ENCODE measurements at places on chromosomes 4 and X.

GRCh38 chrX:3638280-3638873 is 75.1 kb downstream of the PRKX start:
- DNase-seq = peak; percentile 0

GRCh38 chr4:59936566-59936965 is 1263.6 kb upstream of the ADGRL3 start:
- peak; percentile 34 for DNase-seq

GRCh38 chrX:107514944-107515343 is 65.5 kb downstream of the FRMPD3 start:
- DNase-seq = no peak

- no peak for DNase-seq
Measured at GRCh38 chr4:915041-915474, 17.1 kb downstream of the GAK start.

GRCh38 chrX:9642270-9642995 is 123.2 kb downstream of the GPR143 start:
- no peak for DNase-seq

GRCh38 chr4:186169333-186169944 is 21.9 kb upstream of the CYP4V2 start:
- no peak for DNase-seq

DNA sequence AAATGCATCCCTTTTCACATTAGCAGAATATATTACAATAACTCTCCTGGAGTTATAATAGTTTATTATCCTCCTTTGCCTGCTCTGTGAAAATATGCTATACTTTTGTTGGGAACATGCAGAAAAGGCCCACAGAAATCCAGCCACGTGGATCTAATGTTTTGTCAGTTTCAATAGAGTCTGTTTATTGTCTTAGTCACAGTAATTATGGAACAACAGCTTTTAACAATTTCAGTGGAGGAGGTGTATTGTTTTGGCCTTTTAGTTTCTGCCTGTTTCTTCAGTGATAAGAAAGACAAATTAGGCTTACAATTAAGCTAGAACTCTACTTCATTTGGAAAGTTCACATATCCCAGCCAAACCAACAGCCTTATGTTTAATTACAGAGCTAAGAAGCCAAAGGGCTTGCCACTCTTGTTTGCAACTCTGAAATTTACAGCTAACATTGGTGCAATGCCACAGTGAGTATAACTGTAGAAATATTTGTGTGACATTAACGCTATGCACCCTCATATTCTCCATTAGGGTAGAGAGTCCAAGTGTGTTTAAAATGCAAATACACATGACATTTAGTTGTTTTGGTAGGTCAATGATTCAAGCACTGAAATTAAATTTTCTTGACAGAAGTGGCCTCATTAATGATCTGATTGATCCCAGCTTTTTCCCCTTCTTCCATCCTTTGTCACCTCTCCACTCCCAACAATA is 175.8 kb downstream of the USP46 start:
- no peak for DNase-seq

GRCh38 chr4:95317085-95317793 is 231.5 kb downstream of the UNC5C start:
- DNase-seq = no peak

GRCh38 chr4:140344621-140345020 is 28.8 kb upstream of the SCOC start:
- no peak for DNase-seq

DNA sequence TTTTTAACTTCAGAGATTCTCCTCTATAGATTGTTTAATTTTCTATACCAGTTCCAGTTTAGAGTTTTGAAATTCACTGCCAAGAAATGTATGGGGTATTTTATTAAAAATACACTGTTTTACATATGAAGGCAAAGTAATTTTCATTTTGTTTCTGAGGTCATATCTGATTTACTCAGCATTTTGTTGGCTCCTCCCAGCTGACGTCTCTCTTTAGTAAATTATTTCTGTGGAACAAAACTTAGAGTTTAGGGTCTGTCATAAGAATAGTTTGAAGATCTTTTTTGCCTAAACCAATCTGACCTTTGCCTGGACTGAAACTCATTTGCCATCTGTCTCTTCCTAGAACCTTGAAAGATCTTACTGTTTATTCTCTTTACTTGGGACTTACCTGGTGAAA is 16.9 kb downstream of the FNIP2 start:
- no peak for DNase-seq

GRCh38 chr4:105191621-105192210 is 45.0 kb downstream of the TET2 start:
- DNase-seq = no peak

DNA sequence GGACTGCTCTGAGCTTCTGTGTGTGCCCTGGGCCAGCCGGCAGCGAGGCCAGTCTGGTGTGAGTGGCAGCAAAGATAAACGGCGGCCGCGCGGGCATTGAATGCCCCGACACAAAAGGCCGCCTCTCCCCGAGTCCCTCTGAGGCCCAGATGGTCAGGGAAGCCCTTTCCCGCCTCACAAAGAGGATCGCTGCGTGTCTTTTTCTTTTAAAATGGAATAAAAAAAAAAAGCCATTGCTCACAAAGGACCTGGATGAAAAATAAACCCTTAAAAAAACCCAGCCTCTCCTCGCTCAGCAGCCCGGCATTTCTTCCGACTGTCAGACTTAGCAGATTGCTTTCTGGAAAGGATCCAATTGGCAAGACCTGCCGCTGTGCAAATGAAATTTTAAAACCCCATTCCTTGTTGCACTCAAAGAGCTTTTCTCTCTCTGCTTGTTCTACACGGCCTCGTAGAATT is 578.7 kb downstream of the BCOR start:
- DNase-seq = no peak

DNA sequence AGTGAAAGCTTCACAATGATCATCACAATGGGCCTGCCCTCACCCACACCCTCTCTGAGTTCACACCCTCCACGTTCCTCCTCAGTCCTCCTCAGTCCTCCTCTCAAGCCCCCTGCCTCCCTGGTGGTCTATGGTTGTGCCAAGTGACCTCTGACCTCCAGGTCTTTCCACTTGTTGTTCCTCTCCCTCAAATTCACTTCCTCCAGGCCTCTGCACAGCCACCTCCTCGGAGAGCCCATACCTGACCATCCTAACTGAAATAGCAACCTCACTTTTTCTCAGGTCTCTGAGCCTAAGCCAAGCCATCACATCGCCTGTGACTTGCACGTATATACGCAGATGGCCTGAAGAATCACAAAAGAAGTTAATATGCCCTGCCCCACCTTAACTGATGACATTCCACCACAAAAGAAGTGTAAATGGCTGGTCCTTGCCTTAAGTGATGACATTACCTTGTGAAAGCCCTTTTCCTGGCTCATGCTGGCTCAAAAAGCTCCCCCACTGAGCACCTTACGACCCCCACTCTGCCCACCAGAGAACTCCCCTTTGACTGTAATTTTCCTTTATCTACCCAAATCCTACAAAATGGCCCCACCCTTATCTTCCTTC is 293.4 kb upstream of the TENM3 start:
- no peak for DNase-seq

DNA sequence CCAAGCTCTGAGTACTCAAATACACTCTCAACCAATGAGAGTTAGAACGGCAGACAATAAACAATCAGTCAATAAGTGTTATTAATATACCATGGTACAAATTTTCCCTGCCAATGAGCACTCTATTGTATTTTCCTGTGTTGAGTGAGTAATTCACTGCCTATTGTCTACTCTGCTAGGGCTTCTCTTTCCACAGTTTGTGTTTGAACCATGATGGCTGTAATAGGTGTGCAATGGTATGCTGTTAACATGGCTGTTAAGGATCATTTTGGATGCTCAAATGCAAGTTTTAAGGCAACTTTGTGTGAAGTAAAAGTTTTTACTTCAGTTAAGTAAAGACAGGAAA is 41.2 kb downstream of the RPS6KA3 start:
- no peak for DNase-seq

GRCh38 chr4:126441173-126442035 is 1126.6 kb downstream of the FAT4 start:
- DNase-seq = no peak

- no peak for DNase-seq
Measured at GRCh38 chrX:3263681-3264126, 82.7 kb downstream of the MXRA5 start.

DNA sequence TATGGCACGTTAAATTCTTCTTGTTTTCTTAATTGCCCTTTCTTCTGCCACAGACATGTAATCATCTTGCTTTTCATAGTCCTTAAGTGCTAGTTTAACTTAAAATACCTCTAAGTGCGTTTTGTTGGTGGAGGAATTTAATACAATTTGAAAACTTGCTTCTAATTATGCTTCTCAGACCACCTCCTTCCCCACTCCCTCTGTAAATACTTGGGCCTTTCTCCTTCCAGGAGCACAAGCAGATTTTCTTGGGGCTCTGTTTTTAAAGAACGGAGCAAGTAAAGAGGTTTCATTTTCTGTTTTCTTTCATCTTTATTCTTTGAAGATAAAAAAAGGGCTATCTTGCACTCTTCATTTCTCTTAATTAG is 559 bp upstream of the PCDH18 start:
- no peak for DNase-seq

DNA sequence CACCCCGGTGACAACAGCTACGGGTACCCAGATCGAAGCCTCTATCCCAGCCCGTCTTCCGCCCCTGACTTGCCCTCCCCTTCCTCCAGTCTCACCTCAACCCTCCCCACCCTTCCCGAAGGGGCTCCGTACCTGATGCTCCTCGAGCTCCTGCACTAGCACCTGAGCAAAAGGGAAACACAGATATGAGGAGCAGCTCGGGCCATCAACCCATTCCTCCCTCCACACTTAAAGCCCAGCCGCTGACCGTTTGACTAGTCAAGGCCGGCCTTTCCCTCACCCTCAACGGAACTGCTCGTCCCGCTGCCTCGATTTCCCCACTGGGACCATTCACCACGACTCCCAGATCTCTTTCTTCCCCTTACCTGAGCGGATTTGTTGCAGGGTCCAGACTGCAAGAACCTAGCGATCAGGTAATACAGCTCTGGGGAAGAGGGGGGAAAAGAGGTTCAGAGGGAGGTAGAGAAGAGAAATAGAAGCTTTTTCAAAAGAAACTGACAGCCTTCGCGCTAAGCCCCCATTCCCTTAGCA is 731 bp downstream of the BRWD3 start:
- DNase-seq = no peak

DNA sequence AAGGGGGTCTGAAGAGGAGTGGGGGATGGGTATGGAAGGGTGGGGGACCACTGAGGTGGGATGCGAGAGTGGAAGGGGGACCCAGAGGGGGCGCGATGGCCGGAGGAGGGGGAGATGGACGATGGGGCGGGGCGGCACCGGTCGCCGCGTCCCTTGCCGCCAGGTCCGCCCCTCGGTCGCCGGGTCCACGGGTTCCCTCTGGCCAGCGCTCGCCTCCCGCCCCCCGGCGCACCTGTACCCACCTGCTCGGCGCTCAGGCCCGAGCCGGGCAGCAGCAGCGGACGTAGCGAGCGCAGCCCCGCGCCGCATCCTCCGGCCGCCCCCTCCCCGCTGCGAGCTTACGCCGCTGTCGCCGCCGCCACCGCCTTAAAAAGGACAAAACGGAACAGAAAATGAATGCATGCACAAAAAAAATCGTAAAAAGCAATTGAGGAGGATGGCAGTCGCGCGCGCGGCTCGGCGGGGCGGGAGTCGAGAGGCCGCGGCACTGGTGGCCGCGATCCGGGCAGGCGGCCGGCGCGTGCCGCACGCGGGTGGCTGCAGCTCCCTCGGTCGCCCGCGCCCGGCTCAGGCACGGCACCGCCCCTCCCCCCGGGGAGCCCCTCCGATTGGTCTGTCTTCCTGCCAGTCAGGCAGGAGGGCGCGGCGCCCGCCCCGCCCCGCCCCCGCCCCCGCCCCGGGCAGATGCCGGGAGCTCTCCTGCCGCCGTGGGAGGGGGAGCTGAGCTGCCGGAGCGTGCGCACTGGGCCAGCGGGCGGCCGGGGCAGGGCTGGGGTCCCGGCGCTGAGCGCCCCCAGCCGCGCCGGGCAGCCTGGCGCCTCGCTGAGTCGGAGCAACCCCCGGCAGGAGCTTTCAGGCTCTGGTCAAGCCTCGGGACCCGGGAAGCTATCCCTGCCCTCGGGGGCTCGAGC is at the start of gene JAKMIP1:
Gene JAKMIP1, minus strand, starts transcription at position 539 of the 911 bp plus-strand sequence. CDS start 87,699 bp downstream, outside the sequence.
- peak; percentile 71 for DNase-seq

All from NCI-H1930 (cell line).